Stimulated activated CD8-positive, alpha-beta memory T cell treated with anti-CD3 and anti-CD28 coated beads, Interleukin-4, amount 100 ng/mL, for 1 hour (primary cell): ENCODE measurements at places on chromosomes 11 and 22.

GRCh38 chr22:28246397-28246796 lies 327.3 kb upstream of the PITPNB start:
- no peak for DNase-seq

DNA sequence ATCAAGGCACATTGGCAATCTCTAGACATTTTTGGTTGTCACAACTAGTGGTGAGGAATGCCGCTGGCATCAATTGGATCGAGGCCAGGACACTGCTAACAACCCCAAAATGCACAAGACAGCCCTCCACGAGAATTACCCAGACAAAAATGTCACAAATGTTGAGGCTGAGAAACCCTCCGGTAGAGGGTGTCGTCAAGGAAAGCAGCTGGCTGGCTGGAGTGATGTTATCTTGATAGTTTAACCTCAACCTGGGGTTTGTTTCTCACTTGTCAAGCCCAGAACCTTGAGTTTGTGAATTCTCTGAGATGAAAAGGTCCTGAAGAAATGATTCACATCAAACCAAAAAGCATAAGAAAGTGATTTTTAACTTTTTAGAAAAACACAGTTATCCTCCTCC lies 21.1 kb upstream of the TMPRSS13 start:
- no peak for DNase-seq

GRCh38 chr22:37212174-37212906 lies at the start of gene SSTR3:
Gene SSTR3, minus strand, starts transcription at chr22:37212477. Its CDS starts 4,674 bp downstream, at chr22:37207803.
- no peak for DNase-seq

GRCh38 chr11:112318184-112318591 lies 57.5 kb upstream of the PLET1 start:
- no peak for DNase-seq

DNA sequence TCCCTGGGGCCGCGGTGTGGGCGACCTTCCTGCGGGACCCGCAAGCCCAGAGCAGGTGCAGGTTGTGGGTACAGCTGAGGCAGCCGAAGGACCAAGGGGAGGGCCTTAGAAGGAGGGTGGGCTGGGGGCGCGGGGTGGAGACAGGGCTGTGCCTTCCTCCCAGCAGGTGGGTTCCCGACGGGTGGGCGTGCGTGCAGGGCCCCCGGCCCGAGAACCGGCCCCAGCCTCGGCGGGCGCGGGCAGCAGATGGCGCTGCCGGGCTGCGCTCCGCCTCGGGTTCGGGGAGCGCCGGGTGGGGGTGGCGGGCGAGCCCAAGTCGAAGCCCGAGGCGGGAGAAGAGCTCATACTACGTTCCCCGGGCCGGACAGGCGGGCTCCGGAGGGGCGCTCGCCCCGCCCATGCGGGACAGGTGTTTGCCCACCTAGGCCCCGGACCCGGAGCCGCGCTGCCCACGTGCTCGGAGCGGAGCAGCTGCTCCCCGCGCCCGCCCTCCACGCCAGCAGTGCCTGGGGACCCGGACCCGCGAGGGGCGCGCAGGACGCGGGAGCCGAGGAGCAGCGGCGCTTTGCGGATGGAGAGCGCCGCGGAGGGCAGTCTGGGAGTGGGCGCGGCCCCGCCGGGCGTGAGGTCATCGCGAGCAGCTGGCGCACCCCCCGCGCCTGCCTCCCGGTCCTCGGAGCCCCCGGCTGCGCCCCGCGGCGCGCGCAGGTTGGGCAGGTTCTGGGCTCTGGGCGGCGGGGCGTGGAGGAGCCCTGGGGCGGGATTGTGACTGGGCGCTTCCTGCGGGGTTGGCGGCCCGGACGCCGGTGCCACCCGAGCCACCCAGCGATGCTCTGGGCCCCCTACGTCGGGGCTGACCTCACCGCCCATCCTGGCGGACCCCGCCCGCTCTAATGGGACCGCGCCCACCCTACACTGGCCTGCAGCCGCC lies 25.3 kb downstream of the DUSP8 start:
- no peak for DNase-seq

- no peak for DNase-seq
Observed at GRCh38 chr11:112485280-112485679, 224.6 kb upstream of the PLET1 start.

- no peak for DNase-seq
Observed at GRCh38 chr11:121669422-121669821, 216.7 kb upstream of the SORL1-AS1 start.

DNA sequence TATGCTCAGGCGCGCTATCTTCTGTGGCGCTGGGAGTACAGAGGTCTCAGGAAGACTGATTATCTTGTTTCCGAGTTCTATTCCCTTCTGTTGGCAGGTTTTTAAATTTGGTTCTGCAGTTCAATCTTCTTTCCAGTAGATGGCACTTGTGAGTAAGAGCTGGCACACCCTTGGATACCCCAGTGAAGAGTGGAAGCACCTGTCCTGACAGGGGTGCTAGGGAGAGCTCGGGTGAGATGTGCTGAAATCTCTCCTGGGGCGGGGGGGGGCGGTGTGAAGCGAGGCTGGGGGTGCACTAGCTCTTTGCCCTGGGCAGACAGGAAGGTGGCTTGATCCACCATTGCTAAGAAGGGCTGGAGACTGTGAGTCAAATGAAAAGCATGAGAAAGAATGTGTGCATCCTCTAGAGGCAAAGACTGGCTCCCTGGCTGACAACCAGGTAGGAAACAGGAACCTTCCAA lies 679.9 kb upstream of the CCDC179 start:
- DNase-seq = no peak

DNA sequence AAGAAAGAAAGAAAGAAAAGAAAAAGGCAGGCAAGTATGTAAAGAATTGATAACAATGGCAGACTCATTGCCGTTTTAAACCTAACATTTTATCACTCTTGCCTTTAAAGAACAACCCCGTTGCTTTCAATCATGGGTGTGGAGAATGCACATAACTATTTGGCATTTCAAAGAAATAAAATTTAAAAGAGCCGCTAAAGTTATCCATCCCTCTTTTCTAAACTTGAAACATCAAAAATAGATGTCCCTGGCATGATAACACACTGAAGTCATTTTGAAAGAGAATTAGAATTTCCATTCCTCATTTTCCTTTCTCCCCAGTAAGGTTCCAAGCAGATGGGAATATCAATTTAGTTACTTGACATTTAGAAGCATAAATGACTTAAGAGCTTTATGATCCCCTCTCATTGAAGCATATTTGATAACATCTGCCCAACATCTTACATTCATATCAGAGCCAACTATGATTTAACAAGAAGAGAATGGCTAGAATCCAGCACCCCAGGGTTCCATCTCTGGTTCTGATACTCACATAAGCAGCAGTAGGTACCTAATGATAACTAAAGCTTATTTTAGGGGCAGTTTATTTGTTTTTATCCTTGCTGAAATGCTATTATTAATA lies 529.6 kb upstream of the LRRC4C start:
- no peak for DNase-seq

DNA sequence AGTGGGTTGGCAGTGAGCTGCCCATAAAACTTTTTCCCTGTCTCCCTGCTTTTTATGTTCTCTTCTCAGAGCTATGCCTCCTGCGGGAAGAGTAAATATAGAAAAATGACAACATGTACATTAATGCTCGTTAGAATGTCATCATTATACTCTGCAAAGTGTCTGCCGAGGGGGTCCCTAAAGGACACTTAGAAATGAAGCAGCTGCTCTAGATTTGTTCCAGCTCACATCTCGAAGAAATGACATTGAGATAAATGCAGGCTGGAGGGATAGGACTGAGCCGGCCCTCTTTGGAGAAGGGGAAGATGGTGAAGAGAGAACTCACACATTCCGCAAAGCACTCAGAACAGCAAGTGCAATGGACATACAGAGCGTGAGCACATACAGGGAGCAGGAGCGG lies 240.0 kb downstream of the NXPE2 start:
- DNase-seq = no peak

DNA sequence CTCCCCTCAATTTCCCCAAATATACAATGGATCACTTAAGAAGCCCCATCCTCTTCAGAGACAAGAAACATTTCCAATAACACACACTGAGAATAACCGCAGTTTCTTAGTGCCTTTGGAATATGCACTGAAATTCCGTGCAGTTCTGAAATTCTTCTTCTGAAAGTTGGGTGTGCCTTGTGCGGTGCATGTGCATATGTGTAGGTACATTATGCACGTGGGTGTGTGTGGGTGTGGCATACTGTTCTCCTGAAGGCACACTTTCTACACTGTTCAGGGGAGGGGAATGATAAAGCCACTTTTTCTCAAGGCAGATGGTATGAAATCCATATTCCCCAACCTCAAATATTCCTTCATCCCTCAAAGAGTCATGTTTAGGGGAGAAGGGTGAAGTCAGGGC lies 1.7 kb downstream of the EXPH5 start:
- no peak for DNase-seq

DNA sequence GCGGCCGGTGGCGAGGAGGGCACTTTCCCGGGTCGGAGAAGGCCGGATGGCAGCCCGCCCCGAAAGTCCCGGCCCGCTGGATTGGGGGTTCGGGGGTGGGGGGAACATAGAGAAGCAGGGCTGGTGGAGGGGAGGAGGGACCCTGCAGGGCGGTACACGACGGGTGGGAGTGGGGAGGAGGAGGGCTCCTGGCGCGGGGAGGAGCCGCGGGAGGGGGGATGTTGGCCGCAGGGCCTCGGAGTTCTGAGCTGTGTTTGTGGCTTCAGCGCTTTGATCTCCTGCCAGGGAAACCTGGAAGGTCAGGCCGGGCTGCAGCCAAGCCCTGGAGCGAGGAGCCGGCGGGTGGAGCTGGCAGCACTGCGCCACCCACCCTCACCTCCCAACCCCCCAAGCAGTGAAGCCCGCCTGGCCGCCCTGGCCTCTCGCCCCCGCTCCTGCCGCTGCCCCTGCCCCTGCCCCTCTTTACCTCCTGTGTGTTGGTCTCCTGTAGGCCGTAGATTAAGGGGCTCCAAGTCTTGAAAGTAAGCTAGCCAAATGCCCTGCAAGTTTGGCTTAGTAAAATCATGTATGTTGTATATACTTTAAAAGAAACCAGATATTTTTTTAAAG lies 30.9 kb downstream of the C22orf31 start:
- DNase-seq = no peak

DNA sequence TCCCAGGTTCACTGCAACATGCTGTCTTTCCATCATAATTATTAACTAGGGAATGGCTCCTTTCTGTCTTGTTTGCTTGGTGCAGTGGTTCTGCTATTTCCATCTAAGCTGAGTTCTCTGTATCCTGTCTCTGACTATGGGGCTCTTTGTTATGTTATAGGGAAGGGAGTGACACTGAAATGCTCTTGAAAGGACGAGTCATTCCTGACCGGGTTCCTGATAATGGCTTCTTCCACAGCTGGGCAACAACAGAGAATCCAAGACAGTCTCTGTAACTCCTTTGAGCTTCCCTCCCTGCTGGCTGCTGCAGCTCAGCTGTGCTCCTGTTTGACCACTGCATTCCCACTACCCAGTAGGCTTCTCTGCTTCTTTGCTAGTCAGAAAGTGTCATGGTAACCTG lies 24.1 kb downstream of the OR2AT4 start:
- DNase-seq = no peak

DNA sequence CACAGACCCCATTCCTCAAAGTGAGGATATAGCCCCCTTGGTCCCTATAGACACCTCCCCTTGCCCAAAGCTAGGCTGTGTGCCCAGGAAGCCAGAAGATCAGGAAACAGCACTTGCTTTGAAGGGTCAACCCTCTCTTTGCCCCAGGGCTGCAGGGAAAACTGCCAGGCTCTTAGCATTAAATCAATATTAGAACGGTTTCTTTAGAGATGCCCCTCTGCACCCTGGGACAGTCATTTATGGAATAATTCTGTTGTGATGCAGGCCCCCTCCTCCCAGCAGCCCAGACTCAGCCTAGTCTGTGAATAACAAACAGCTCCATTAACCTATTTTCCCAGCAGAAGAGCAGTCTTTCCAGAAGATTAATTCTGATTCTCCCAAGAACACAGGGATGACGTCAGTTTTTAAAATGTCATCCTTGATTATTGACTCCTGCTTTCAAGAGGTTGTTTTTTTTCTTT lies 11.6 kb upstream of the CAPN5 start:
- DNase-seq = no peak

- no peak for DNase-seq
Observed at GRCh38 chr11:128921793-128922192, 20.9 kb downstream of the TP53AIP1 start.

- DNase-seq = no peak
Observed at GRCh38 chr11:76649011-76649410, 21.5 kb downstream of the LRRC32 start.

DNA sequence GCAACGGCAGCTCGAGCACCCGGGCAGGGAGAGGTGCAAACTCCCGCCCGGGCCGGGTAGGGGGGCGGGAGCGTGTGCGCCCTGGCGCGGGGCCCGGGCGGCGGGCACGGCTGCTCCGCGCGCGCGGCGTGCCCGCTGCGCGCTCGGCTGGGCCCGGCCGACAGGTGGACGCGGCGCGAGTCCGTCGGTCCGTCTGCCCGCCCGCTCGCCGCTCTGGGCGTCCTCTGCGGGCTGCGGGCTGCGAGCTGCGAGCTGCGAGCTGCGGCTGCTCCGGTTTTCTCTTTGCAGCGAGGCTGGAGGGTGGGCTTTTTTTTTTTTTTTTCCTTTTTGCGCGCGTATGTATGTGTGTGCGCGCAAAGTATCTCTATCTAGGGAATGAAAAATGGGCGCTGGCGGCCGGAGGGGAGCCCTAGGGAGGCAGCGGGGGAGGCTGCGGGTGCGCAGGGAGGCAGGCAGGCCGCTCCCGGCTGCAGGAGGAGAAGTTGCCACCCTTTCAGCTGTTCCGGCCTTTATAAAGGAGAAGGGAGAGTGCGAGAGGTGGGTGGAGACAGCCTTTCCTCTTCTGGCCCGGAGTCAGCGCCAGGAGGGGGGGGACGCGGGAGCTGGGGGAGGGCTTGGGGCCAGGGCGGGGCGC lies at the start of gene PDGFB:
Gene PDGFB, minus strand, starts transcription at position 487 of the 634 bp plus-strand sequence. CDS start 1,019 bp downstream, outside the sequence.
- no peak for DNase-seq

GRCh38 chr11:48036466-48036865 lies 56.1 kb downstream of the PTPRJ start:
- DNase-seq = no peak

DNA sequence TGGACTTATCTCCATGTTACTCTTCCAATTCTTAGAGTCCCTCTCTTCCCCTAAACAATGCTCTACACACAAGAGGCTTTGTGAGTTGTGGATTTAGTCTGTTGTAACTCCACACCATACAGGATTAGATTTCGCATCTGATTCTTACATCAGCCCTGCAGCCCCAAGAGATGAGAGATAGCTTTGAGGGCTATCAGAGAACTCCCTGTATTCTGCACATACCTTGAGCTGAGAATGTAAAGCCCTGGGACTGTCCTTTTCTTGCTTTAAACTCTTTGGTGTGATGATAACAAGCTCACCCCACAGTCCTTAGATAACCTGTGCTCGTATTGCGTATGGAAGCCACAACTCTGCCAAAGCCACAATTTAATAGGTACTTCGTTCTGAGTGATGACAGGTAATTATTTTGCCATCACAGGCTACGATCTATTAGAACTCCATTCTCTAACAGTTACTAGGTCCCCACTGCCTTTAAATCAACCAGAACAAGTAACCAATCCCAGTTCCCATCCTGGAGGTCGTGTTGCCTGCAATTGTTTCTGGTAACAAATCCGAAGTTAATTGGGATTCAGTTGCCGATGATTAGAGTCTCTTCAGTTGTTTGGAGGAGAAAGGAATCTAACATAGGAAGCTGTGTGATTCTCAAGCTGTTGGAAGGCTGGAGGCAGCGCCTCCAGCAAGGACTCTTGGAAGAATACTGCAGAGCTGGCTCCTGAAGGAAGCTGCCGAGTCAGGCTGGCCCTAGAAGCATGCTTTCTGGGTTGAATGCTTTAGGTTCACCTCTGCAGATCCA lies 1.3 kb upstream of the PARVG start:
- DNase-seq = no peak
